ENCODE measurements at places on chromosomes 7 and 10.

GRCh38 chr7:111098011-111098925 lies 7.3 kb downstream of the LRRN3 start:
- peak; percentile 49 for DNase-seq

DNA sequence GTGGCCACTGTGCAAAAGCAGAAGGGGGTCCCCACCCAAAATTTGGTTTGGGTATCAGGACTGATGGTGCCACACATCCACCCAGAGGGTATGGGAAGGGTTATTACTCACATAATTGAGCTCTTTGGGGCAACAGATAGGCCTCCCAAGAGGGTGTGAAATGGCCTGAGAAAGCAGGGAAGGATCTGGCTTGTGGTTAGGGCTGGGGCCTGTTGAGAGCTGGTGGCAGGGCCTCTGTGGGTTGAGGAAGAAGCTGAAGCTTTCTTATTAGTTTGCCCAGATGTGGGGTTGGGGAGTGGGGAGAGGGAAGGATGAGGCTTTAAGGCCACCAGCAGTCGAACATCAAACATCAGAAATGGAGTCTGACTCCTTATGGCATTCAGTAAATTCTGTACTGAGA lies 18.3 kb upstream of the MKI67 start:
- DNase-seq, result no peak

GRCh38 chr7:100887516-100888290 lies 1.8 kb downstream of the UFSP1 start:
- DNase-seq, result peak; percentile 61

- no peak for DNase-seq
Measured at GRCh38 chr7:157635148-157635500, 298.3 kb downstream of the DNAJB6 start.

DNA sequence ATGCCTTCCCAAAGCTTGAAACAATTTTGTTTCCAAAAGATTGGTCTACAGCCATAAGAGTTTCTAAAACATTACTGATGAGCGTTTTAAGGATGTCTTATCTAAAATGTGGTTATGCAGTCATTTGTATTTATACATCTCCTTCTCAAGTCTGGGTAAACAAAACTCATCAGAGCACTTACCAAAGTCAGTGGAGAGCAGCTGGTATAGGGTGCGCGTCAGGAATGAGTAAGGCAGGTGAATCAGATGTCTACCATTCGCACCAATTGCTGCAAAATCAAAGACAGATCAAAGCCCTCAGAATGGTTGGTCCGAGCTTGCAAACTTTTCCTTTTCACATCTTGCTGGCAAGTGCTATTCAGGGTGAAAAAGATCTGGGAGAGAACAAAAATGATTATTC lies 65.6 kb upstream of the FAM171A1 start:
- DNase-seq, result no peak

DNA sequence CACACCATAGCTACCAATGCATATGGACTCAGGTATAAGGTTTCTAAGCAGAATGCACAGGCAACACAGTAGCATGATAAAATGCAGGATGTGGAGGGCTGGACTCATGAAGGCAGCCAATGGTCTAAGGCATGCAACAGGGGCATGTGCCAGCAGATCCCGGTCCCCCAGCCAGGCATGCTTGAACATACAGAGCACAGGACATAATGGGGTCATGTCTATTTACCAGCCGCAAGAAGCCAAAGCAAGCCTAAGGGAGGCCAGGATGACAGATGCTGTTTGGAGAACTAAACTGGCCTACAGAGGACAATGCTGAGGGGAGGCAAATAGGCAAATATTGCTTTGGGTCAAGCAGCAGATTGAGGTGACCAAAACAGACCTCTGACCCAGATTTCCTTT lies 60.0 kb upstream of the PDLIM1 start:
- DNase-seq, result no peak

DNA sequence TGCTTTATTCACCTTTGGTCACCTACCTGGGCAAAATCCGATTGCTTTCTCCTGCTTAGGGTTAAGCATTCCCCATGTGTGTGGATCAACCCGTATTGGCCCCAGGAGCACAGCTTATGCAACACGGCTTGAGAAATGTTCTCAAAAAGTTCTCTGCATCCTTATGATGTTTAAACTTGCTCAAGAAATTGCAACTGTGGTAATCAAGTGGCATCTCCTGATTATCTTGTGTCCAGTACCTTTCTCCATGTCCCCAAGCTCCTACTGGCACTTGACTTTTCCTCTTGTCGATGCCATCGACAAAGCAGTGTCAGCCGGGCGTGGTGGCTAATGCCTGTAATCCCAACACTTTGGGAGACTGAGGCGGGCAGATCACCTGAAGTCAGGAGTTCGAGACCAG lies 4.7 kb upstream of the PKD2L1 start:
- no peak for DNase-seq

DNA sequence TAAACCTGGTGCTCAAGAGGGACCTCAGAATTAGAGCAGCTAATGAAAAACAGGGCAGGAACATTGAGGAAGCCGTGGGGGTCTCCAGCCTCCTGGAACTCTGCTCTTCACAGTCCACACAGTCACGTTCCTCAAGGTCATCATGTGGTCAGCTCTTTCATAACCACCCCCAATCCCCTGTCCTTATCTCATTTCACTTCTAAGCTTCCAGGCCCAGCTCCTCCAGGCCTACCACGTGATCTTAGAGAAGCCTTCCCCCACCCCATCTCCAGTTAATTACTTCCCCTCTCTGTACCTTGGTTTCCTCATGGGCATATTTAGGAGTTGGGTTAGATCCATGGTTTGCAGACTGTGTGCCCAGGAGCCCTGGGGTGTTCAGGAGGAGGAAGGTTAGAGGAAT lies 106.4 kb upstream of the TCF7L2 start:
- DNase-seq, result no peak

DNA sequence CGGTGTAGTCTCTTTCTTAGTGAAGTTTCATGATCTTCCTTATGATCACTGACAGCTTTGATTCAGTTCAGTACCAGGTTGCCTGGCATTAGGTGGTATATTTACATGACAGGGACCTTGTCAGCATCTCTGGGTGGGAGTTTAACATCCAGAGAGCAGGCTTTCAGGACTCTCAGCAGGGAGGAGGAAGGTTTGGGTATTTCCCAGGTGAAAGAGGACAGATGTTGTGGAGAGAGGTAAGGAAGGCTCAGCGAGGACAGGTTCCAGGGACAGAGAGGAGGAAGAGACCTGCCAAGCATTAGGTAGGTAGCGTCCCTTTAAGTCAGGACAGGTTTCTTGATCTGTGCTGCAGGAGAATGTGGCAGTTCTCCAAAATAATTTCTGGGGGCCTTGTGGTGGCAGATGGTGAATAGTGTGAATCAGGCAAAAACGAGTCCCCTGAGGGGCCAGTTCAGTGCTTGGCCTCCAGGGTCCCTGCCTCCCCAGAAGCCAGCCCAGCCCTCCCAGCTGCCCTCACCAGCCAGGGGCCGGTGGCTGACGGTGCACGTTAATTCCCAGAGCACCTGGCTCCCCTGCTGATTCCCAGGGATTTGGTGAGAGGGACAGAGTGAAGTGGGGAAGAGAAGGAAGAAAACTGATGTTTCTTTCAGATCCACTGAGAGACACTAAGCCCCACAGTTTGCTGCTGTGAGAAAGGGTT lies 82.0 kb downstream of the VWC2 start:
- no peak for DNase-seq

- peak; percentile 64 for DNase-seq
Measured at GRCh38 chr10:89805599-89806013, 104.2 kb downstream of the KIF20B start.

GRCh38 chr10:127776816-127777215 lies 39.8 kb downstream of the FOXI2 start:
- DNase-seq, result no peak

DNA sequence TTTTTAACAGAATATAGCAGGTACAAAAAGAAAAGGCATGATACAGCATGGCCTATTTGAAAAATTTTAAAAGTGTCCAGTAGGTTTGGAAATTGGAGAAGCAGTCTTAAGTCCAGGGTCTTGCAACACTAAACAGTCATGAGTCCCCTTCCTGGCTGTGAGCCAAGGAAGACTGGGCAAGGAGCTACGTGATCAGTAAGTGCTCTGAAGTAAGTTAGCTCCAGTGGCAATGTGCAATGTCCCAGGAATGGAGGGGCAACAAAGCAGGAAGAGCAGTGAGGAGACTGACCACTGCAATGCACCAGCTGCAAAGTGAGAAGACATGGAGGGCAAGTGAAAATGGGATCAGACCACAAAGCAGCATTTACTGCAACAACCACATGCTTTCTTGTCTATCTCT lies 72.9 kb upstream of the GRID1 start:
- no peak for DNase-seq

GRCh38 chr10:77392236-77392721 lies 245.3 kb downstream of the KCNMA1 start:
- DNase-seq, result no peak

DNA sequence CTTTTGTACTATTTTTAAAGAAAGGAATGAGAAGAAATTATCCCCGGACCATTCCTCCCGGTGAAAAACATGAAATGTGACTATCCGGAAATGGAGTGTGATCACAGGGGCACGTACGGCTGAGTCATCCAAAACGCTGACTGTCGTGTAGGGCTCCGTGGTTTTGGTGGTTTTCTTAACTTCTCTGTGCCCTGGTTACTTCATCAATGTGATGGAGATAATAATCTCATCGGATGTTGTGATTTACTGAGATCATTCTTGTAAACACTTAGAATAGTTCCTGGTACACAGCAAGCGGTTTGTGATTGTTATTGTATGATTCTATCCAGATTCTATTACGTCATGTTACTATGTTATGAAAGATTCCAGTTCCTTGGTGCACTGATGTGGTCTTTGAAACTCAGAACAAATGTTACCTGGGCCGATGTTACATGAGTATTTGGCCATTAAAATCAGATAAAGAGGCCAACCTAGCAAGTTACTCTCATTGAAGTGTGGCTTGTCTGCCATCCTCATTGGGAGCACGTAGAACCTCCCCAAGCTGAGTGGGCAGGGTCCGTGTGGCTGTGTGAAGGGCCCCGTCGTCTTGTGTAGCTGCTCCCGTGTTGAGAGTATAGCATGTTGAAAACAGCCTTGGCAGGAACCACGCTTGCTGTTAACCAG lies 99.5 kb downstream of the CAMK1D start:
- DNase-seq, result peak; percentile 69

DNA sequence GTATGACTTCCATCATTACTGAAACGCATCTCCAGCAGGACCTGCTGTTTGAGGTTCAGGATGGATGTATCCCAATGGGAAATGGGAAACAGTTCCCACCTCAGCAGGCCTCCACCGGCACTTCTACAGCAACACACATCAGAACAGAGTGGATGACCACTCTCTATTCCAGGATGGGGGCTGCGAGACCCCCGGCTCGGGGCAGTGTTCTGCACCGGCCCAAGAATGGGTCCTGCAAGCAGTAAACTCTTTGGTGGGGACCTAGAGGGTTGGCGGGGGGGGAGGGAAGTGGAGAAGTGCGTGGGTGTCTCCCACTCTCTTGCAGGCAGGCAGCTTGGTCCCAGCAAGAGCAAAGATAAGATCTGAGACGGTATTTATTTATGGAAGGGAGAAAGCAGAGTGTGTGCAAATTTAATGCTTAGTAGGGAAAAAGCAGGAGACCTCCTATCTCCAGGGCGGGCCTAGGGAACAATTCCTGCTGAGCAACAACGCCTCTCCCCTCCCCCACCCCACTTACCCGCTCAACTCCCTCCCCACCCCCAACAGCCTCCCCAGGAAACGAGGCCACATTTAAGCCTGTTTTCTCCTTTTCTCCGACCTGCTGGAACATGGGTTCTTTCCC lies 4.0 kb downstream of the SFMBT2 start:
- DNase-seq, result no peak

GRCh38 chr10:20745556-20746375 lies 151.3 kb downstream of the NEBL start:
- DNase-seq, result no peak

DNA sequence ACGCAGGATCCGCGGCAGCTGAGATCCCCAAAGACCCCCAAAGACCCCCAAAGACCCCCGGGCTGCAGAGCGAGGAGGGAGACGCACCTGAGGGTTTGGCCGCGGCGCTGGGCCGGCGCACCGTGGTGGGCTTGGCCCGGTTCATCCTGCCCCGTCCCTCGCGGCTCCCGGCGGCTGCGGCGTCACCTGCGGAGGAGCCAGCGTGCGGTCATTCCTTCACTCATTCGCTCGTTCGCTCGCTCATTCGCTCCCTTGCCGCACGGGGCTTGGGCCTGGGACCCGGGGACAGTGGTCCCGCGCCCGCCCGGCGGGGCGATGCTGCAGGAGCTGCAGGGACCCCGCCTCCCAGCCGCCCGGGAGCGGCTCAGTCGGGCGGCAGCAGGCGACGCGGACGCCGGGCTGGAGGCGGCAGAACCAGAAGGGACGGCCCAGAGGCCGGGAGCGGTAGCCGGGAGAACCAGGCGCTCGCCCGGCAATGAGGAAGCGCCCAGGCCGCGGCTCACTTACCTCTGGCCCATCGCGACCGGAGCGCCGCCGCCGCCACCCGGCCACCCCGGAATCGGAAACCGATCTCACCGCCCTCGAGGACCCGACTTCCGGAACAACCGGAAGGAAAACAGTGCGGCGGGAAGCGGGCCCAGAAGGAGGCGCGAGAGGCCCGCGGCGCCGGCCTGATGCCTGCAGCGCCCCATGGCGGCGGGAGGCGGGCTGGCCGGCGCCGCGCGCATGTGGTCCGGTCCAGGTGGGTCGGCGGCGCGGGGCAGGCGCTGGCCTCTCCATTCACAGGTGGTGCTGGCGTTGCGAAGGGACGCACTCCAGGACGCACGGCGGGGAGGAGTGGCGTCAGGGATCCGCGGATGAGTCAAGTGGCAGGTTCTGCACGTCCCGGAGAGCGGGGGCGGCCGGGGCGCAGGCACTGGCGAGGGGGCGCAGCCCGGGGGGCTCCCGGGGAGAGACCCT lies at the start of gene INTS1:
INTS1 (minus strand) TSS at position 574 of the 960 bp plus-strand sequence; CDS start at position 145, 429 bp downstream.
- peak; percentile 93 for DNase-seq

All from activated naive CD8-positive, alpha-beta T cell treated with anti-CD3 and anti-CD28 coated beads for 36 hours (primary cell).